ENCODE measurements at places on chromosomes 1 and 21. TPM values are rescaled to one million over a fixed set of nuclear protein-coding genes. Genes with fewer than 3 reads are reported as not detected.

DNA sequence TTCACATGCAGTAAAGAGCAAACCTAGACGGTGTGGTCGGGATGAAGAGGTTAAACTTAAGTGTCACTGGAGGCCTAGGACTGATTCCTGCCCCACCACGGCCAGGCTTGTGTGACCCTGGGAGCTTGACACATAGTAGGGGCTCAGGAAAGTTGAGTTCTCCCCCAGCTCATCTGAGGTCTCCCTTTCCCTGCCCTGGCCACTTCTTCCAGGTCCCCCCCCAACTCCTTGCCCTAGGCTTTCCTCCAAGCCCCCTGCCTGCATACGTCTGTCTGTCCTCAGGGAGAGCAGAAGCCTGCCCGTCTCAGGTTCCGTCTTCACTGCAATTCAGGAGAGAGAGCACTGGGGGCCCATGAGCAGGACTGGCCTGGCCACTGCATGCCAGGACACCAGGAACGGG lies 225.8 kb downstream of the PTPRU start:
- DNase-seq = no peak

DNA sequence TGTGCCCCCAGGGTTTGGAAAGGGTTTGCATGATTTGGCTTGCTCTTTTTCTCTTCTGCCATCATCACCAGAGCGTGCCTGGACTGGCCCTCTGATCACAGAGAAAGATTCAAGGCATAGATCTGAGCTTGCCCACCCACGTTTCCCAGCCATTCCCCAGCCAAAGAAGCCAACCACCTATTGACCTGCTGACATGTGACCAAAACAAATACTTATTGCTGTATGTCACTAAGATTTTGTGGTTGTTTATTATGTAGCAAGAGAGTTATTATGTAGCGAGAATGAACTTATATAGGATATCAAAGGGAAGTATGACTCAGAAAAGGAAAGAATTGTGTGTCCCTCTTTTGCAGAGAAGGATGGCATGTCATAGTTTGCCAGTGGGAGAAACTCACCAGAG lies 59.9 kb downstream of the UBE2U start:
- no peak for DNase-seq

DNA sequence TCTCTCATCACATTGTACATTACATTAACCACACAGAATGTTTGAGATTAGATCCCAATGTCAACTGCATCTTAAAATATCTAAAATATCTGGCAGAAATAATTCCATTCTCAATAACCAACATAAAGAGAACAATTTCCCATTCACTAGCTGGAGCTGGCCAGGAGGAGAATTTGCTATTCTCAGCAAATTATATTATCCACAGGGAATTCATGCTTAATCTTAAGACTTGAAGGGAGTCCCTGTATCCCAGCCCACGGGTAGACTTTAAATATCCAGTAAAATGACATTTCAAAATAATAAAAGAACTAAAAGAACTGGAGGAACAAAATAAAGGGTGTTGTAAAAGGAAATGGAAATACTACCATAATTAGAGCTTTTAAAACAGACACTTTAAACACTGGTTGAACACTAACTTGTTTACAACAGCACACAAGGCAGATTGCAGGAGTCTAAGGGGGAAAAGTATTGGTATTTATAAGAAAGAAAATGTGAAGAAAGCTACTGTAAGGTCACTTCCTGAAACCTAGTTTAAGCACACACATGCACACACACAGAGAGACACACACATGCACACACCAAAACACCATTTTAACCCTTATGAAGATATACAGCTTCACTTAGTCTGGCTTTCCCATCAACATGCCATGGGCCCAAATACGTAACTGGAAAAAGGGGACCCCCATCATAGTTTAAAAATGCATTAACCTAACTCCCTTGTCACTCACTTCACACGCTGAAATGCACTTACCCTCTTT lies 107.0 kb downstream of the PTPN14 start:
- DNase-seq = no peak

- DNase-seq = no peak
Observed at GRCh38 chr1:183694066-183694465, 41.0 kb upstream of the APOBEC4 start.

DNA sequence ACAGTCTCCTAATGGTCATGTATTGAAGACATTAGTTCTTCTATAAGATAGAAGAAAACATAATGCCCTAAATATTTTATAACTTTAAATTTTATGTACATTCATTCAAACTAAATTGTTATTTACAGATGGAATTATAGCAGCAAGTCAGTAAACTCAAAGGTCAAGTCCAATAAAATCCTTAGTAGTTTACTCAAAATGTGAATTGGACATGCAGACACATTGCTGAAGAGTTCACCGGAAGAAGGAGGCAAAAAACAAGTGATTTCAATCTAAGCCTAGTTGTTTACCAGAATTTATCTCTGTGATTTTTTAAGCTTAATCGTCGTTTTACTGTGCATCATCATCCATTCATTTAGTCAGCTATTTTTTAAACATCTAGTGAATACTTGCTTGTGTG lies 149.7 kb downstream of the GREM2 start:
- DNase-seq = no peak

DNA sequence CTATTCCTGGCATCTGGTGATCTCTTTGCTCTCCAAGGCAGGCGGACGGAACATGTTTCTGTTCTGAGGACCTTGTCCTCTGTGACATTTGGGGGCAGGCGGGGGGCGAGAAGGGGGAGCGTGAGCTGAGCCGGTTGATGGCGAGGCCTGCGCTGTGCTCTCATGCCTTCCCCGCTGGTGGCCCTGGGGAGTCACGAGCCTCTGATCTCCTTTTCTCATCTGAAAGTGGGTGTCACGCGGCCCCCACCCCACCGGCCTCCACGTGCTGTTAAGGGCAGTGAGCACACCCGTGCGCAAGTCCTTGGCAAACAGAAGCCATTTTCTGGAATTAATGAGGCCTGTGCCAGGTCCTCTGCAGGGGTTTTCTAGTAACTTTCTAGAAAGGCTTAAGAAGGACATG lies 102.8 kb upstream of the ACTRT2 start:
- DNase-seq = no peak

GRCh38 chr1:208300084-208300770 lies 56.0 kb upstream of the PLXNA2 start:
- DNase-seq = no peak

PSMA5 gene
- total RNA-seq = 281 TPM

TPM3 gene
- total RNA-seq = 696 TPM

CELA2A gene
- total RNA-seq = not detected

KCNK2 gene
- not detected for total RNA-seq

All from activated T-helper 2 cell treated with anti-CD3 and anti-CD28 coated beads, Interferon-gamma antibody, Interleukin-2, Interleukin-4, amounts not matched to agents 10 μg/mL and 5 μg/mL and 100 μg/mL, durations not matched to agents 14 hours and 24 hours and 36 hours (primary cell).